ENCODE measurements at places on chromosomes 1 and 21.

- no peak for DNase-seq
Measured at GRCh38 chr21:39882151-39882838, 15.1 kb downstream of the PCP4 start.

- no peak for DNase-seq
Measured at GRCh38 chr1:89808441-89809117, 12.3 kb upstream of the LRRC8D start.

GRCh38 chr1:42922687-42923366 is 35.8 kb downstream of the SLC2A1 start:
- peak; percentile 32 for DNase-seq

DNA sequence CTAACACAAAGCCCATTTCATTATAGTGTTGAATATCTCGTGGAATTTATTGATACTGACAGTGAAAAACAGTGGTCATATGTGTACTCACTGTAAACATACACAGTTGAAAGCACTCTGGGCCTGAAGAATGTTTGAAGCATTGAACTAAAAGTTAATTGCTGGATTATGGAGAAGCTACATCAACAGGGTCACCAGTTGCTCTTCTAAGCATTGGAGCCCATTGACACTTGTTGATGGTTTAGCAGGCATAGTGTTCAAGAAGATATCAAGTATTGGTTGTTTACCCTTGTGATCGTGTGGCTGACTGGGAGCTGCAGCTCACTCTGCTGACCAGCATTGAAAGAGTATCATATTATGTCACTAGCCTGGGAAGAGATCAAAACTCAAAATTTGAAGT is 10.3 kb downstream of the ZYG11A start:
- DNase-seq, result no peak

DNA sequence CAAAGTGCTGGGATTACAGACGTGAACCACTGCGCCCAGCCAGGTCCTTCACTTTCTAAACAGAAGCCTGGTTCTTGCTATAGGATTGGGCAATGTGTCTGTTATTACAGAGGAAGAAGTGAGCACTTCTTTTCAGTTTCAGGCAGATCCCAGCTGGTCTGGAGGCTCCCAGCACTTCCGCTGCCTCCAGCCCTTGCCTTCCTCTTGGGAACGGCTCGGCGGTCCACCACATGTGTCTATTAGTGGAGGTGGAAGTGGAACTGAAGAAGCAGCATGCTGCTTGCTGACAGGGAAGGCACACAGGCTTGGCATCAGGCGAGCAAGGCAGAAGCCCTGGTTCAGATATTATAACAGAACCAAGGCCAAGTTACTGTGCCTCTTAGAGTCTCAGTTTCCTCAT is 17.0 kb downstream of the MKNK1 start:
- no peak for DNase-seq

- no peak for DNase-seq
Measured at GRCh38 chr21:42925114-42925926, at the start of gene ERVH48-1. ERVH48-1 (minus strand) TSS chr21:42925630; CDS start chr21:42919006, 6,624 bp downstream.

GRCh38 chr21:44869781-44870747 is 3.4 kb downstream of the PTTG1IP start:
- no peak for DNase-seq

DNA sequence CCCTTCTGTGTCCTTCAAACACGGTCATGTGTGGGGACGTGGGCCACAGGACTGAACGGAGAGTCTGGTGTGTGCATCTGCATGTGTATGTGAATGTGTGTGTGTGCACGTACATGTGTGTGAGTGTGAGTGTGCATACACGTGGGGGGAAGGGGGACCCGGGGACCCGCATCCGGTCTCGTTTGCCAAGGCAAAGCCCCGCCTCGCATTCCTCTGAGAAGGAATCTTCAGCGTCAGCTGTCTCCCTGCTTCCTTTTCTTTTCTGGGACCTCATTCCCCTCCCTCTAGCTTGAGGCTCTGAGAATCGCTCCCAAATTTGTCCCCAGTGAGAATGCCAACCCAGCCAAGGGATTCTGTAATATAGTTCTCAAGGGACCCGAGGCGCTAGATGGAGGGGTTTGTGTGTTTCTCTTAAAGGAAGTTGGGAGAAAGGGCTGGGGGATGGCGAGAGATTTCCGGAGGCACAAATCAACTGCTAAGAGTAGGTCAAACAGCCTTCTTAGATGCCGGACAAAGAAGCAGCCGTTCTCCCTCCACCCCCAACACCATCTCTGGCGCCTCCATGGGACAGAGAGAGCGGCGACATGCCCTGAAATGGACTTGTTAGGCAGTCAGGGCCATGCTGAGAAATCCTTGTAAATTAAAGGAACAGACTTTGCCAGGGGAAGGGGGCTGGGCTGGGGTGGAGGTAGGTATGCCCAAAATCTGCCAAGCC is 6.6 kb downstream of the IFFO2 start:
- no peak for DNase-seq

- DNase-seq, result no peak
Measured at GRCh38 chr1:203028067-203028783, 1.9 kb downstream of the PPFIA4 start.

DNA sequence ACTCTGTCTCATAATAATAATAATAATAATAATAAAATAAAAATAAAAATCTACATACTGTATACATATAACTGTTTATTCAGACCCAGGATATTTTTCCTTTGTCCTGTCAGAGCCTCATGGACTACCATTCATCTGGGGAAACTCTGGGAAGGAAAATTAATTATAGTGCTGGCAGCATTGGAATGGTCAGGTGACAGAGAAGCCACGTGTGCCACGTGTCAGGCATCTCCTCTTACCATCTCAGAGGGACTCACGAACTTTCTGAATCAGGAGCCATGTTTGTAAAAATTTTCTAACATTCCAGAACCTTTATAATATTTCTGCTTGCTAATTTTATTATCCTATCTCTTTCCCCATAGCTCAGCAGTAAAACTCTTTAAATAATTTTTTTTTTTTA is 97.8 kb upstream of the HNRNPU start:
- no peak for DNase-seq

DNA sequence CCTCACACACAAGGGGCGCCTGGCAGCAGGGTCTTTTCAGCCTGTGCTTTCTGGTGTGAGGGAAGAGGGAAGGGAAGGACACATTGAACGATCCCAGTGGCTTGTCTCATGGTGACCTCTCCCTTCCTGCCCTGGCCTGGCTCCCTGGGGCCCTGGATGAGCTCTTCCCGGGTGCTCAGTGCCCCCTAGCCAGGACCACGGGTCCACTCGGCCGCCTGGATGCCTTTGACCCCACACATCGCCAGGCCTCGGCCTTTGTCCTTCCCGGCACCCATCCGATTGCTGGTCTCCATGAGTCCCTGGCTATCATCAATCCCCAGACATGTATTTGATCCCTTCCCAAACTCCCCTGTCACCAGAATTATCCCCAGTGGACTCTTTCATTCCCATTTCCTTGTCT is 6.0 kb upstream of the TFF3 start:
- no peak for DNase-seq

- DNase-seq, result no peak
Measured at GRCh38 chr1:153705484-153705883, 22.4 kb upstream of the INTS3 start.

DNA sequence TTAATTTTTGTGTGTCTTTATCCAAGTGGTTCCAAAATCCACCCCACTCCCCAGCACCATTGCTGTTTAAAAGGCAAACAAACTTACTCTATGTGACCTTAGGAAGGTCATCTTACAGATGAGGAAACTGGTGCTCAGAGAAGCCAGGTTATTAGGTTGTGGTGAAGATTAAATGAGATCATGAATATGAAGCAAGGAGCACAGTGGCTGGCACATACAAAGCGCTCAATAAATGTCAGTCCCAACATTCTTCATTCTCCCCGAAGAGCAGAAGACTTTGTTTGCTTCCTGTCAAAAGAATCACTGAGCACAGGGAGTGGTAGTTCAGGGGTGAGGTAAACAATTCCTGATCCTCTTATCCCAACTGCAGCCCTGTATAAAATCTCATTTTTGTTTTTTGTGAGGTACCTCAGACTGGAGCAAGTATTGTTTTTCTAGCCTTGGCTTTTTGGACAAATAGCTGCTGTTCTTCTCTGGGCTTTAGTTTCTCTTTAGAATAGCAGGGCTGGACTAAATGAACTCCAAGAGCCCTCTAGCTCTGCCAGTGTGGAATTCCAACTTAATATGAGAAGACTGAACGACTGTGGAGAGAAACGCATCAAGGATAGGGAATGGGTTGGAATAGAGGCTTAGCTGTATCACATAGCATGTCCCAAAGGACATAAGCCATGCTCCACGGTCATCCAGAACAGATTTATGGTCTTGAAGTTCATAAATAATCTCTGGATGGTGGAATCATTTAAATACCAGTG is 455.3 kb upstream of the USP24 start:
- DNase-seq, result no peak

- no peak for DNase-seq
Measured at GRCh38 chr1:205505791-205506190, 1.3 kb downstream of the CDK18 start.

DNA sequence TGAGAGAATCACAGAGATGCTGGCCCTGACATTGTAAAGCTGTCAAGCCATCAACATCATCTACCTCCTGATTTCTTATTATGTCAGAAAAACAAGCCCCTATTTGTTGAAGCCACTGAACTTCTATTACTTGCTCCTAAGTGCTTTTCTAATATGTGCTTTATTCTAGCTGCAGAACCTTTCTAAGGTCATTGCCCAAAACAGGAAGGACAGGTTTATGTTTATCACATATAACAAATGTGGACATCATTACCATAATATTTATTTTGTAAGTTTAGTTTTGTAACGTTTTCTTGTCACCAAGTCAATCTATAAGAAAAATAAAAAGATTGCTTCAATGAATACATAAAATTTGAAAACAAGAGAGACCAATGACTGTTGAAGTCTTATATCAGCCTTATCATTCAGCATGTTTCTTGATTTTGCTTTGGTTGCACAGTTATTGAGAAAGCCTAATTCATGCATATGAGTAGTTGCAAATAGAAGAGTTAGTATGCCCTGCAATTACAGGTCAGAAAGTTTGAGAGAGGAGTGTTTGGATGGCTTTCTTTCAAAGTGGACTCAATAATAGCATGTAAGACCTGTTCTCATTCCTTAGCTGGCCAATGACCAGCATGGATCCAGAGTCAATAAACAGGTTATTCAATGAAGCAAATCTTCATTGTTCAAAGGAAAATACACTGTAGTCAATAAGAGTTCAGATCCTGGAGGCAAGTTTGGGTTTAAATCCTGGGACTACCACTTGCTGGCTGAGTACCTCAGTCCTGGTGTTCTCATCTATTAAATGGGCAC is 84.1 kb downstream of the MAB21L3 start:
- no peak for DNase-seq

DNA sequence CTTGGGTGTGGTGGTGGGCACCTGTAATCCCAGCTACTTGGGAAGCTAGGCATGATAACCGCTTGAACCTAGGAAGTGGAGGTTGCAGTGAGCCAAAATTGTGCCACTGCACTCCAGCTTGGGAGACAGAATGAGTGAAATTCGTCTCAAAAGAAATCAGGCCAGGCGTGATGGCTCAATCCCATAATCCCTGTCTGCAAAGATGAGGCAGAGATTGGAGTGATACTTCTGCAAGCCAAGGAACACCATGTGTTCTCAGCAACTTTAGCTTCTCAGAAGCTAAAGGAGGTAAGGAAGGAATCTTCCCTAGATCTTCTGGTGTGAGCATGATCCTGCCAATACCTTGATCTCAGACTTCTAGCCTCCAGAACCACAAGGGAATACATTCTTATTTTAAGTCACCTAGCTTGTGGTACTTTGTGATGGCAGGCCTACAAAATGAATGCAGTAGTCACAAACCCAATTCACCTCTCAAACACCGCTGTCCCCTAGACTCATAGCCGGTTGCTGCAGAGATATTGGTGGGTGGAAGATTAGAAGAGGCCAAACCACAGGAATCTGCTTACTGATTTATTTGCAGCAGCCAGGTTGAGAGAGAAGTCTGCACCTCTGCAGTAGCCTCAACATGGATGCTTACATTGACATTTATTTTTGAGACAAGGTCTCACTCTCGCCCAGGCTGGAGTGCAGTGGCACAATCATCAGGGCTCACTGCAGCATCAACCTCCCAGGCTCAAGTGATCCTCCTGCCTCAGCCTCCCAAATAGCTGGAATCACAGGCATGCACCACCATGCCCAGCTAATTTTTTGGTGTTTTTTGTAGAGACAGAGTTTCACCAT is 18.6 kb downstream of the L1TD1 start:
- DNase-seq, result no peak

- peak; percentile 51 for DNase-seq
Measured at GRCh38 chr1:202968895-202969295, 1.8 kb upstream of the CYB5R1 start.

DNA sequence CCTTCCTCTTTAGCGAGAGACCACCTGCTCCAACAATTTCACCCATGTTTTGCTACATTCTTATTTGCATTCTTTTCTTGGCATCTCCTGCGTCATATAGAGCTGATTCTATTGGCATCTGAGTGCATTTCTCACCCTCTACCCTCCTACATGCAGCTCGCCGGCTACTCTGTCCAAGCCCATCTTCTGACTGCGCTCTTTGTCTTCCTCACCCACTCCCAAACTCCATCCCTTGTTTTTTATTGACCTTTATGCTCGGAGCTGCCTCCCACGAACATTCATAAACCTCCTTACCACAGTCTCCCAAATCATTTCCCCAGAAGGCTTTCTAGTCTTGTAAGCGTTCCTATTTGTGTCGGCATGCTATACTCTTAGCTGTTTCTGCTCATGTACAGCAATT is 33.6 kb upstream of the FMN2 start:
- DNase-seq, result no peak

DNA sequence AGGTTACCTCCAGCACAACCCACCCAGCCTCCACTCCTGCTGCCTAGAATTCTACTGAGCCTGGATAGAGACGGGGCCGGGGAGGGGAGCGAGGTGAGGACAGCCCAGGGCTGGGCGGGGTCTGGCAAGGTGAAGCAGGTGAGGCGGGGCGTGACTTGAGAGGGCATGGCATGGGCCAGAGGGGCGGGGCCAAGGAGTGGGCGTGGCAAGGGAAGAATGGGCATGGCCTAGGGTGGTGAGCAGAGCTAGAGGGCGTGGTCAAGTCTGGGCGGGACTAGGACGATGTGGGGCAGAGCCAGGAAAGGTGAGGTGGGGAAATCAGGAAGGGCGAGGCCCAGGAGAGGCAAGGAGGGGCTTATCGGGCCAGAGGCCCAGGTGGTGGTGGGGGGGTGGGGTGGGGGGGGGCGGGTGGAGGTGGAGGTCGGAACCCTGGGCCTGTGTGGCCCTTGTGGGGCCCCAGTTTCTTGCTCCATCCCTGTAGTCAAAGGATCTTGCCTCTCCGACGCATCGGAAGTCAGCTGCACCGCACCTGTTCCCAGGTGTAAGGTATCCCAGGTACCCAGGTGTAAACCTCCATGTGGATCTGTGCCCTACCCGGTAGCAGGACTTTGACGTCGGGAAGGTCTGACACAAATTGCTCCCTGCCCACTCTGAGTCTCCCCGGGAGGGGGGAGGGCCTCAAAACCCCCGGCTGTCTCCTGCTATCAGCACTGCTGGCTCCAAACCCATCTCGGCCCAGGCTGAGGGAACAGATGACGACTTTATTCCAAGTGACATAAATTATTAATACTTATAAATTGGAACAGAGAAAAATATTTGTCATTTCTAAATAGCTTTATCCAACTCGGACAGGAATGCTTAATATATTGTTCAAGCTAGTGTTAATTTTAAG is 32.9 kb upstream of the UTS2 start:
- DNase-seq, result no peak
